MCF 10A (cell line): ENCODE measurements at places on chromosomes 2 and 18. TPM values are rescaled to one million over a fixed set of nuclear protein-coding genes. Genes with fewer than 3 reads are reported as not detected.

DNA sequence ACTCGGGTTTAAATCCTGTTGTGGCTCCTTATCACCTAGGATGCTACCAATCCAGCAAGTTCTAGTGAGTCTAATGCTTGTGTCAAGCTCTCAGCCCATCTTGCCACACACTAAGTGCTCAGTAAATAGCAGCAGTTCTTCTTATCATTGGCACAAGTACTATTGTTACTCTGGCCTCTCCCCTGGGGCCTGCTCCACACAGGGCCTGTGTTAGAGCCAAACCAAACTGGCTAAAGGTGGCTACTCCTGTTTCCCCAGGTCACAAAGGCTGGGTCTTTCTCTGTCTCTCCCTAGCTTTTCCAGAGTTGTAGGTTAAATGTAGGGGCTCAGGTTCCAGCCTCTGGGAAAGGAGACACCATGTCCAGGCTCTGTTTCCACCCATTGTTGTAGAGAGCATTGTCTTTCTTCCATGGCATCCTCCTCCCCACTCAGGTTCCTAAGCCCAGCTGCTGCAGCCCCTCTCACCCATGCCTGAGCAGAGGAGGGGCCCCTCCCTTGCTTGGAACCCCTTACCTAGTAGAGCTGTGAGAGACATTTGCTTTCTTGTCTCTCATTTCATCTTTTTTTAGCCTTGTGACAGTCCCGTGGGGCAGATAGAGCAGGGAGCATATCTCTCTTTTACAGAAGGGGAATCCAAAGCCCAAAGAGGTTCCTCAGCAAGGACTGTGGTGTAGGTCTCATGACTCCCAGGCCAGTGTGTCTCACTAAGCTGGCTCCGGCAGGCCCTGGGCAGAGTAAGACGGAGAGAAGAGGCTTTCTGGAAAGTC, 56.4 kb upstream of the OTOF start:
- H3K27ac ChIP-seq = no peak overlapping the region
- H3K4me1 ChIP-seq = no peaks in the 10 kb centered on the region
- H3K27me3 ChIP-seq = peaks cover 49% of the 10 kb centered on the region
- DNase-seq = no peak
- H3K36me3 ChIP-seq = no peaks in the 10 kb centered on the region
- H3K4me3 ChIP-seq = no peak overlapping the region

DNA sequence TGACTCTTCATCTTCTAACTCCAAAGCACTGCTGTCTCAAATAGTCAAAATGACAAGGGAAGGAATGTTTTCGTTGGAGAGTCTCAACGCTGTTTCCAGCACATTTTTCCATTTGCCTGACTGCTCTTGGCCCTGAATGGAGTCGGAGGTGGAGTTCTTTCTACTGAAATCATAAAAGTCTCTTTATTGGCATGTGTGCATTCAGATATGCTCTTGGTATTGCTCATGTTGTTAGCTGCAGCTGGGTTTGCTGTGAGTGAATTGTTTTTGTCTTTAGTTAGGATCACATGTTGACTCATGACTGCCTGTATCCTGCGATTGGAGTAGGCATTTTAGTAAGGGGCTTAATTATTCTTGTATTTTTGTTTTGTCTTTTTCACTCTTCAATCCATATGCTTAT, 16.8 kb downstream of the TMEM17 start:
- no peaks in the 10 kb centered on the region for H3K27me3 ChIP-seq
- no peaks in the 10 kb centered on the region for H3K36me3 ChIP-seq
- no peak overlapping the region for H3K4me3 ChIP-seq
- peaks cover 9% of the 10 kb centered on the region for H3K4me1 ChIP-seq

Gene DIS3L2
- total RNA-seq = 32.6 and 47.4 TPM in 2 replicates

Gene CNTNAP5
- not detected in 2 replicates for total RNA-seq

Gene GREB1
- total RNA-seq = 1.7 and 2.3 TPM in 2 replicates
